ENCODE measurements at places on chromosomes 11 and 22.

GRCh38 chr11:35082321-35083180 is 56.4 kb upstream of the CD44 start:
- DNase-seq, result no peak

DNA sequence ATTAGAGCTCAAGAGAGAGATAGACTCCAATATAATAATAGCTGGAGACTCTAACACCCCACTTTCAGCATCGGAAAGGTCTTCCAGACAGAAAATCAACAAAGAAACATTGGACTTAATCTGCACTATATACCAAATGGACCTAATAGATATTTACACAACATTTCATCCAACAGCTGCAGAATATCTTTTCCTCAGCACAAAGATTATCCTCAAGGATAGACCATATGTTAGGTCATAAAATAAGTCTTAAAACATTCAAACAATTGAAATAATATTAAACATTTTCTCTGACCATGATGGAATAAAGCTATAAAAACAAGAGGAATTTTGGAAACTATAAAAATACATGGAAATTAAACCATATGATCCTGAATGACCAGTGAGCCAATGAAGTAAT is 45.1 kb upstream of the FAM181B start:
- no peak for DNase-seq

DNA sequence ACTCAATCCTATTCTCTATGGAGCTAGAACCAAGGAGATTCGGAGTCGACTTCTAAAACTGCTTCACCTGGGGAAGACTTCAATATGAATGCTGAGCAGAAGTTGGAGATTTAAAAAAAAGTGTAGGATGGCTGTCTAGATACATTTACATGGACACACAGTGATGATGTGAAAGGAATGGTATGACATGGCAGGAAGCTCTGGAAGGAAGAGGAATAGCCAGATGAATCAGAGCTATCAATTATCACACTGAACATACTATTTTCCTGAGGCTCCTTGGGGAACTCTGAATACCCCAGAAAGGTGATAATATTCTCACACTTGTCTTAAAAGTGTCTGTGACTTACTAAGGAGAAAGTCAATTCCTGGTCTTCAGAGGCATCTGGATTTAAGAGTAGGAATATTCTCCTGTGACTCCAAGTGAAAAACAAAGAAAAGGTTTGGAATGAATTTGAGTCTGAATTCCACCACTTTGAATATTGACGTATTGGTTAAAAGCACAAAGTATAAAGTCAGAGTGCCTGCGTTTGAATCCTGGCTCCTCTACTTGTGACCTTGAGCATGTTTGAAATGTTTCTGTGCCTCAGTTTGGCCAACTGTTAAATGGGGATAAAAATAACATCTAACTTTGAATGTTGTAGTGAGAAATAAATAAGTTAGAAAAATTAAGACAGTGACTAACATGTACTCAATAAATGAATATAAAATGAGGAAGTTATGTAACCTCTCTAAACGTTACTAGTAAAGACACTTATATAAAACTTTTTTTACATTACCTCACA is 1.3 kb downstream of the OR52D1 start:
- DNase-seq, result no peak

- no peak for DNase-seq
Observed at GRCh38 chr11:47538741-47539565, 14.0 kb downstream of the CELF1 start.

Data from NCI-H1694 (cell line).